MCF 10A (cell line): ENCODE measurements at places on chromosomes 1 and 21. TPM values are rescaled to one million over a fixed set of nuclear protein-coding genes. Genes with fewer than 3 reads are reported as not detected.

GRCh38 chr21:45522986-45523385 is 19.3 kb downstream of the SLC19A1 start:
- no peak overlapping the region for H3K27ac ChIP-seq
- H3K36me3 ChIP-seq: peaks cover 44% of the 10 kb centered on the region
- H3K4me1 ChIP-seq: no peaks in the 10 kb centered on the region
- DNase-seq: no peak
- H3K4me3 ChIP-seq: no peak overlapping the region
- H3K27me3 ChIP-seq: no peaks in the 10 kb centered on the region

DNA sequence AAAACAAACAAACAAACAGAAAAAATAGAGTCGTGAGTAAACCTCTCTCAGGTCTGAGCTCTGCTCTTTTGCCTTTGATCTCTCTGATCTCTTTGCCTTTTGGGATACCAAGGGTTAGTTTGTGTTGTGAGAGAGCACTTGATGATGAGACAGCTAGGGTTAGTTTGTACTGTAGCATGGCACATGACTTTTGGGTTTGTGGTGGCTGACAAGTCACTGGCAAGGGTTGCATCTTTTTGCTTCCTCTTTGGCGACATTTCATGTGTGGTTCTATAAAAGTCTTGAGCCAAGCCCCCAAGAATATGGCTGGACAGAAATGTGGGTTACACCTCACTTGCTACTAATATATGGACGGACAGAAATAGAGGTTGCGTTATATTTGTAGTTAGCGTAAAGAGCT is 60.5 kb downstream of the TESK2 start:
- H3K4me1 ChIP-seq: no peaks in the 10 kb centered on the region
- no peak overlapping the region for H3K4me3 ChIP-seq
- H3K27ac ChIP-seq: no peak overlapping the region
- no peak for DNase-seq
- H3K27me3 ChIP-seq: no peaks in the 10 kb centered on the region
- H3K36me3 ChIP-seq: peaks cover 6% of the 10 kb centered on the region

- no peaks in the 10 kb centered on the region for H3K27me3 ChIP-seq
- no peak overlapping the region for H3K4me3 ChIP-seq
- H3K36me3 ChIP-seq: peaks cover 5% of the 10 kb centered on the region
- DNase-seq: no peak
These were observed 58.1 kb upstream of the ANGPTL1 start for GRCh38 chr1:178928976-178929375.

DNA sequence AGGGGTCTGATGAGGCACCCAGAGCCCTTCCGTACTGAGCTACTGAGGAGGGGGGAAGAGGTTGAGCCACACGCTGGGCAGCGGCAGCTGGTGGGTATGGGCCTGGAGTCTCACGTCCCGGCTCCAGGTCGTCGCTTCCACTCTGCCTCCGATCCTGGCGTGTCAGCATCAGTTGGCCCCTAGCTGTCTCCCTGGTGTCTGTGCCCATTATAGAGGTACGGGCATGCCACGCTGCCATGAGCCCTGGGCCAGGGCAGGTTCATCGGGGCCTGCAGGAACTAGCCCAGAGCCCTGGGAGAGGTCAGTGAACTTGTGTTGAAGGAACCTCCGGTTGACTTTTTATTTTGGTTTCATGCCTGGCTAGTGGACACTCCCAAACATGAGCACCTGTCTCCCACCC is 18.2 kb downstream of the COQ8A start:
- H3K4me1 ChIP-seq: no peaks in the 10 kb centered on the region
- no peaks in the 10 kb centered on the region for H3K27me3 ChIP-seq
- no peak overlapping the region for H3K27ac ChIP-seq
- peaks cover 22% of the 10 kb centered on the region for H3K36me3 ChIP-seq
- no peak overlapping the region for H3K4me3 ChIP-seq
- DNase-seq: no peak

GRCh38 chr1:223714849-223715603 is 2.7 kb downstream of the CAPN2 start:
- H3K4me3 ChIP-seq: peak overlapping the region; percentile 77
- H3K27me3 ChIP-seq: no peaks in the 10 kb centered on the region
- peaks cover 58% of the 10 kb centered on the region for H3K4me1 ChIP-seq
- peaks cover 47% of the 10 kb centered on the region for H3K36me3 ChIP-seq

DNA sequence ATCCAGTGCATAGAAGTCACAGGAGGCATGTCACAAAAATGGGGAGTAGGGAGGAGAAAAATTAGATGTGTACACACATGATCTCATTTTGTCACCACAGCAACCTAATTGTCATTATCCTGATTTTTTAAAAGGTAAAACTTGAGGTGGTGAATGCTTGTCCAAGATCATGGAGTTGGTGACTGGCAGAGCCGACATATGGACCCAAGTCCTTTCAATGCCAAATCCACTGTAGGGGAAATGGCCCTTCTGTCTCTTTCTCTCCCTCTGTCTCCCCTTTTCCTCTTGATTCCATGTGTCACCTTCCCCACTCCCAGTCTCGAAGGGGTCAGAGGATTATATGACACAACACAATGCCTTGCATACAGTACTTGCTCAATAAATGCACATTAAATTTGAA is 65.7 kb upstream of the JUN start:
- H3K4me1 ChIP-seq: peaks cover 19% of the 10 kb centered on the region
- no peak overlapping the region for H3K4me3 ChIP-seq
- H3K36me3 ChIP-seq: no peaks in the 10 kb centered on the region
- no peak for DNase-seq

DNA sequence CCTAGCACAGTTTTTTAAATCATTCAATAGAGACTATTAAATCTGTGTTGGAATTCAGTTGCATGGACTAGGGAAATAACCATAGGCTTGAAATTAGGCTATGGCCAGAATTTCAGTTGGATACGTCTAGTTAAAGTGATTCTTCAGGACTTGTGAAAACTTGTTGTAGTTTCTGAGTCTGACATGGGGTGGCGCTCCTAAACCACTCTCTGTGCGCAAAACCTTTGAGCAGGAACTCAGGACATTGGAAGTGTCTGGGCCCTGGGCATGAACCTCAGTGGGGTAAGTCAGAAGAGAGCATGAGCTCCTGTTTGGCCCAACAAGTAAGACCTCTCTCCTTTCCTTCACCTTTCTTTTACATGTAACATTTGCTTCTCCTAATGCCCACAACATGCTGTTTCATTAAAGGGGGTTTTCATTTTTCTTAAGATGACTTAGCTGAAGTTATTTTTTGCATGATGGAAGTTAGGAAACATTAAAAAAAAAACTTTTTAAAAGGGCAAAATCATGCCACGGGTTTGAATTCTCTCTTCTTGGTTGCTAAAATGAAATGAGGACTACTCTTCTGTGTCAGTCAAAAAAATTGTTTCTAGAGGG is 17.1 kb upstream of the CCDC190 start:
- no peak overlapping the region for H3K27ac ChIP-seq
- no peaks in the 10 kb centered on the region for H3K36me3 ChIP-seq
- H3K27me3 ChIP-seq: peaks cover 26% of the 10 kb centered on the region
- no peaks in the 10 kb centered on the region for H3K4me1 ChIP-seq

DNA sequence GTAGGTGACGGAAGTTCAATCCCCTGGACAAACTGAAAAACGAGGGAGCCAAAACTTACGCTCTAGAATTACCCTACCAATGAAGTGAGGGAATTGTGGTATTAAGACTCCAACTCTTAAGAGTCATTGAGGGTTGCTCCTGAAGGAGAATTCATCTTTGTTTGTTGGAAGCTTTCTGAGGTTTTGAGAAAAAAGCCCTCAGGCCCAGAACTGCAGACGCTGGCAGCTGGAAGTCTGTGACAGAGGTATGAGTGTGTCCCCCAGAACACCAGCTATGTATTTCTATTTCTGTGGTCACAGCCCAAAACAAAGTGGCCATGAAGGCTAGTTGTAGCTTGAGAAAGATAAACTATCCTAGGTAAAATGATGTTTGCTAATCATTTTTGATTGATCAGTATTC is 438.8 kb upstream of the B3GALT2 start:
- peaks cover 10% of the 10 kb centered on the region for H3K4me1 ChIP-seq
- no peaks in the 10 kb centered on the region for H3K27me3 ChIP-seq
- DNase-seq: no peak
- H3K36me3 ChIP-seq: no peaks in the 10 kb centered on the region
- no peak overlapping the region for H3K4me3 ChIP-seq
- no peak overlapping the region for H3K27ac ChIP-seq

DNA sequence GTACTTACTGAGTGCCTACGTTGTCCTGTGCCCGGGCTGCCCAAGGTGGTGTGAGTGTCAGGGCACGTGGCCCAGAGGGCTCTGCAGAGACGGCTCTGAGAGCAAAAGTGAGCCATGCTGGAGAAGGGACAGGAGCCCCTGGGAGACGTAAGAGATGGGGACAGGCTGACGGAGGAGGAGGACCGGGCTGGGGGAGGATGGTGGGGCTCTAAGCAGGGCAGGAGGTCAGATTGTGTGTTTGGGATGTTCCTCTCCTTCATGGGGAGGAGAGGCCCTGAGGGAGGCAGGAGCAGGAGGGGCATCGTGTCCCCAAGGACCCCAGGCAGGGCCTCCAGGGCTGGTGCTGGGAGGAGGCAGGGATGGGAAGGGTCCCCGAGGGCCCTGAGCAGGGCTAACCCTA is 158.9 kb downstream of the PCBP3 start:
- H3K4me1 ChIP-seq: no peaks in the 10 kb centered on the region
- DNase-seq: no peak
- H3K27ac ChIP-seq: no peak overlapping the region
- no peak overlapping the region for H3K4me3 ChIP-seq
- peaks cover 6% of the 10 kb centered on the region for H3K36me3 ChIP-seq

DNA sequence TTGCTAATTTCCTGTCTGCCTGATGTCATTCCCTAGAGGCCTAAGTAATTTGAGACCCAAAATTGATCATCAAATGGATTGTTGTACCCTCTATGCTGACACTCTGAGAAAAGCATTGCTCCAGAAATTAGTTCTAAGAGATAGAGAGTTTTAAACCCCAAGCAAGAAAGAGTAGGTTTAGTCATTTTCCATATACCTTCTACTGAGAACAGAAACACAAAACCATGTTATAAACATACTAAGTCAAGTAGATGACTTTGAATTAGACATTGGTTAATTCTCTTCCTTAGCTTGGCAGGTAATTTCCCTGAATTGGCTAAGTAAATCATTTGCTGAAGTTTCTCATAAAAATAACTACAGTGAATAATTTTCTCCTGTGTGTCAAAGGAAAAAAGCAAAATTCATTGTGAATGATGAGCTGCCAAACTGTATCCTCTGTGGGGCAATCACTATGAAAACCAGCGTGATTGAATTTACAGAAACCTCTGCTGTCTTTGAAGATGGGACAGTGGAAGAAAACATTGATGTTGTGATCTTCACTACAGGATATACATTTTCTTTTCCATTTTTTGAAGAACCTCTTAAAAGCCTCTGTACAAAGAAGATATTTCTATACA is 20.1 kb downstream of the FMO4 start:
- H3K27ac ChIP-seq: no peak overlapping the region
- no peak overlapping the region for H3K4me3 ChIP-seq
- DNase-seq: no peak
- peaks cover 6% of the 10 kb centered on the region for H3K36me3 ChIP-seq
- no peaks in the 10 kb centered on the region for H3K4me1 ChIP-seq

GRCh38 chr1:23628951-23629387 is 62.6 kb upstream of the RPL11 start:
- DNase-seq: no peak
- H3K27ac ChIP-seq: no peak overlapping the region
- H3K27me3 ChIP-seq: peaks cover 13% of the 10 kb centered on the region
- peaks cover 7% of the 10 kb centered on the region for H3K36me3 ChIP-seq
- H3K4me1 ChIP-seq: no peaks in the 10 kb centered on the region

GRCh38 chr1:214400131-214400530 is 119.2 kb downstream of the SMYD2 start:
- DNase-seq: no peak
- peaks cover 29% of the 10 kb centered on the region for H3K4me1 ChIP-seq
- no peaks in the 10 kb centered on the region for H3K27me3 ChIP-seq
- H3K27ac ChIP-seq: no peak overlapping the region
- peaks cover 92% of the 10 kb centered on the region for H3K36me3 ChIP-seq
- H3K4me3 ChIP-seq: no peak overlapping the region

DNA sequence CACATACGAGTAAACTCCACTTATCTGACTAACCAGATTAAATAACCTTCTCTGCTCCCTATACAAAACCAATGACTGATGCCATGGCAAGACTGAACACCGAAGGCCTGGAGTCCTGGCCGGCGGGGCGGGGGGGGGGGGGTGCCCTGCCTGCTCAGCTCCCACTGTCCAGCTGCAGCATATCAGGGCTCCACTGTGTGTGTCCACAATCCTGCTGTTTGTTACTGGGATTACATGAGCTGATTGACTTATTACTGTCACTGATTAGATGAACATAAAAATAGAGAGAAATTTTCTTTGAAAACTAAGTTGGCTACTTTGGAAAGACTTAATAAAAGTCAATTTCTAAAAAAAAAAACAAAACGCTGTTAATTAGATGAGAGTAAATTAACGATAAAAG is 24.9 kb downstream of the TMEM63A start:
- no peaks in the 10 kb centered on the region for H3K4me1 ChIP-seq
- H3K27me3 ChIP-seq: no peaks in the 10 kb centered on the region
- no peak overlapping the region for H3K4me3 ChIP-seq

DNA sequence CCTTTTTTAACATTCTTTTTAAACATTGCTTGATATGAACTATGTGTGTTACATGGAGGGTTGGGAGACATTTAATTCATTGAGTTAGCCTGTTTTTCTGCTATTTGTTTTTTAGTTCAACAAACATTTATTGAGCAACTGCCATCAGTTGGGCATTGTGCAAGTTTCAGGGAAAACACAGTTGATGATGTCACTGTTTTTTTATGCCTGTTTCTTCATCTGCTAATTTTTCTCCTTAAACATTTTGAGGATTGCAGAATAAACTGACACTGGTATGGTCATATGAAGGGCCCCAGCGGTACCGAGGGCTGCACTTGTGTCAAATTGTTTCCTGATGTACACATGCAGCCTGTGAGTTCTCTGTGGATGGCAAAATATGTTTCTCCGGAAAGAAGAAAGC is 253.0 kb downstream of the FGGY start:
- no peaks in the 10 kb centered on the region for H3K36me3 ChIP-seq
- peak; percentile 64 for DNase-seq
- no peak overlapping the region for H3K4me3 ChIP-seq

DNA sequence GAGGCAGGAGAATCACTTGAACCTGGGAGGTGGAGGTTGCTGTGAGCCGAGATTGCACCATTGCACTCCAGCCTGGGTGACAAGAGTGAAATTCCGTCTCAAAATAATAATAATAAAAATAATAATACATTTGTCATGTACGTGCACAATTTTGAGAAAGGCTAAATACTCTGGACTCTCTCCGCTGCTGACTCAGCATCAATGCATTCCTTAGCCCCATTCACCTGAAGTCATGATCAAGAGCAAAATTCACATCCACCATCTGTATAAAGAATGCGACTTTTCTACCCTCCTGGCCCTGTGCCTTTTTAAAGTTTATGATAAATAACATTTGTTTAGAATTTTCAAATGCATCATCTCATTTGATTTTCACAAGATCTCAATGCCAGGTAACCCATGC is 35.5 kb upstream of the MAP1LC3C start:
- no peak overlapping the region for H3K4me3 ChIP-seq
- H3K27ac ChIP-seq: no peak overlapping the region
- no peaks in the 10 kb centered on the region for H3K4me1 ChIP-seq
- DNase-seq: no peak

- H3K4me1 ChIP-seq: no peaks in the 10 kb centered on the region
- H3K27me3 ChIP-seq: no peaks in the 10 kb centered on the region
These were observed 133.4 kb downstream of the PLPPR5 start for GRCh38 chr1:98870959-98871903.

The MARK1 gene
- total RNA-seq: 7.5 and 12.9 TPM in 2 replicates

The TRIM63 gene
- not detected in 2 replicates for total RNA-seq

The WDR64 gene
- total RNA-seq: not detected in 2 replicates

The TBX15 gene
- total RNA-seq: 0.09 and 0.15 TPM in 2 replicates

The FAM43B gene
- total RNA-seq: not detected in 2 replicates

The CLCA1 gene
- not detected in 2 replicates for total RNA-seq

The IVL gene
- 0.33 and 0.56 TPM in 2 replicates for total RNA-seq

The SLC45A3 gene
- 3.1 and 5.3 TPM in 2 replicates for total RNA-seq

The PRRX1 gene
- total RNA-seq: not detected in 2 replicates
